ENCODE measurements at places on chromosomes 1 and 21. TPM values are rescaled to one million over a fixed set of nuclear protein-coding genes. Genes with fewer than 3 reads are reported as not detected.

ATP6V1G3 gene
- not detected for total RNA-seq

MIXL1 gene
- total RNA-seq, result not detected

BTBD8 gene
- total RNA-seq, result 1.4 TPM

WARS2 gene
- total RNA-seq, result 9.9 TPM

DTL gene
- total RNA-seq, result 28.3 TPM

ELAVL4 gene
- not detected for total RNA-seq

NLRP3 gene
- 0.04 TPM for total RNA-seq

PPCS gene
- 52.2 TPM for total RNA-seq

CEP170 gene
- 59.3 TPM for total RNA-seq

FAM78B gene
- 0.07 TPM for total RNA-seq

THEM5 gene
- not detected for total RNA-seq

C1orf167 gene
- not detected for total RNA-seq

TNFRSF18 gene
- 0.85 TPM for total RNA-seq

PROK1 gene
- total RNA-seq, result not detected

All from foreskin keratinocyte (primary cell).